Sigmoid colon (tissue), 7 donors: ENCODE measurements at places on chromosomes 3 and 15.

DNA sequence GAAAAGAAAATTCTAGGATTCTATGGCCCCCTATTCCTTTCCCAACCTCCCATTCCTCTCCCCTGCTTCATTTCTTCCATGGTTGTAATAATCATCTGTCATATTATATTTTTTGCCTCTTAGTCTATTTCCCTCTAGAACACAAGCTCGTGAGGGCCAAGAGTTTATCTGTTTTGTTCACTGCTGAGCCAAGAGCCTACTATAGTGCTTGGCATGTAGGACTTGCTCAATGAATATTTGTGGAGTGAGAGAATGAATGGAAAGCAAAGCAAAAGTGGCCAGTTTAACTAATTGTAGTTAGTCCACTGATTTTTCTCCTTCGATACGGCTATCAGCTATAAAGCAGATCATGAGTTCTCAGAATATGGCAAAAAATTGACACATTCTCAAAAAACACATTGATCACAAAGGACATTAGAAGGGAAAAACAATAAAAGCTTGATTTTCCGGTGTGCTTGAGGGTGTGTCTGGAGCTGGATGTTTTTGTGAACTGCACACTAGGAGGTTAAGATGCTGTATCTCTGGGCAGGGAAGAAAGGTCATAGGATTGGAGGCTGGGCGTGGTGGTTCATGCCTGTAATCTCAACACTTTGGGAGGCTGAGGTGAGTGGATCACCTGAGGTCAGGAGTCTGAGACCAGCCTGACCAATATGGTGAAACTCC lies 25.0 kb upstream of the CTSH start:
- no peaks in the 10 kb centered on the region for H3K4me1 ChIP-seq
- no peak for DNase-seq
- no peak overlapping the region for H3K4me3 ChIP-seq

GRCh38 chr15:60102748-60103147 lies 98.6 kb downstream of the FOXB1 start:
- H3K4me1 ChIP-seq: no peaks in the 10 kb centered on the region
- no peak overlapping the region for H3K27ac ChIP-seq
- no peak for DNase-seq
- no peaks in the 10 kb centered on the region for H3K27me3 ChIP-seq
- no peaks in the 10 kb centered on the region for H3K36me3 ChIP-seq

- no peak overlapping the region for H3K27ac ChIP-seq
- DNase-seq: no peak
- H3K27me3 ChIP-seq: no peaks in the 10 kb centered on the region
- no peak overlapping the region for H3K4me3 ChIP-seq
- H3K36me3 ChIP-seq: no peaks in the 10 kb centered on the region
These were observed 261.8 kb downstream of the MCTP2 start for GRCh38 chr15:94493176-94493575.

DNA sequence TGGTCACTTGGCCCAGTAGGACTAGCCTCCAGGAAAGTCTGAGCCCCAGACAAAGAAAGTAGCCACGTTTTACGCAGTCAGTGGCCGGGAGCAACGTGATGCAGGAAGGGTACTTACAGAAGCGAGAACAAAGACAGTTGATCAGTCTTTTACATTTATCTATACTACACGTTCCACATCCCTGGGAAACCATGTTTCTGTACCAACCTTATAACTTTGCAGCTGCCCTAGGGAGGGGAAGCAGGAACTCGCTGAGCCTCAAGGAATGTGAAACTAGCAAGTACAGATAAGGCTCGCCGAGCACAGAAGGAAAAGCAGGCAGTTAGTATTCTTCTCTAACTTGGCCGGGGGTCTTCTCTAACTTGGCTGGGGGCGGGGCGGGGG lies 3.4 kb upstream of the KNL1 start:
- H3K4me3 ChIP-seq: no peak overlapping the region
- peaks cover 11% of the 10 kb centered on the region for H3K27me3 ChIP-seq
- H3K4me1 ChIP-seq: peaks cover 7% of the 10 kb centered on the region
- no peak for DNase-seq

DNA sequence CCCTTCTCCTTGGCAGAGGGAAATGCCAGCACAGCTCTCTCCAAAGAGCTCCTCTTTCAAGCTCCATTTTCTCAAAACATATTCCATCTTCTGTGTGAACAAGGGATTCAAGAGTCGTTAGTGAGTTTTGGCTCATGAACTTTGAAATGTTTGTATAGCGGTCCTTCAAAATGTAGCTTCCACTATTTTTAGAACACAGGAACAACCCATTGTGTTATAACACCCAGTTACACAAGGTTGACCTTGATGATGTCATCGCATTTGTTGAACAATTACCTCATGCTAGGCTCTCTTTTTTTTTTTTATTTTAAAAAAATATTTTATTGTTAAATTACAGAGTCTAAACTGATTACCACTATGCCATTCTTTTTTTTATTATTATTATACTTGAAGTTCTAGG lies 251.7 kb downstream of the THSD4 start:
- H3K4me1 ChIP-seq: no peaks in the 10 kb centered on the region
- no peaks in the 10 kb centered on the region for H3K36me3 ChIP-seq
- DNase-seq: no peak
- no peak overlapping the region for H3K27ac ChIP-seq
- H3K27me3 ChIP-seq: no peaks in the 10 kb centered on the region
- H3K4me3 ChIP-seq: no peak overlapping the region

DNA sequence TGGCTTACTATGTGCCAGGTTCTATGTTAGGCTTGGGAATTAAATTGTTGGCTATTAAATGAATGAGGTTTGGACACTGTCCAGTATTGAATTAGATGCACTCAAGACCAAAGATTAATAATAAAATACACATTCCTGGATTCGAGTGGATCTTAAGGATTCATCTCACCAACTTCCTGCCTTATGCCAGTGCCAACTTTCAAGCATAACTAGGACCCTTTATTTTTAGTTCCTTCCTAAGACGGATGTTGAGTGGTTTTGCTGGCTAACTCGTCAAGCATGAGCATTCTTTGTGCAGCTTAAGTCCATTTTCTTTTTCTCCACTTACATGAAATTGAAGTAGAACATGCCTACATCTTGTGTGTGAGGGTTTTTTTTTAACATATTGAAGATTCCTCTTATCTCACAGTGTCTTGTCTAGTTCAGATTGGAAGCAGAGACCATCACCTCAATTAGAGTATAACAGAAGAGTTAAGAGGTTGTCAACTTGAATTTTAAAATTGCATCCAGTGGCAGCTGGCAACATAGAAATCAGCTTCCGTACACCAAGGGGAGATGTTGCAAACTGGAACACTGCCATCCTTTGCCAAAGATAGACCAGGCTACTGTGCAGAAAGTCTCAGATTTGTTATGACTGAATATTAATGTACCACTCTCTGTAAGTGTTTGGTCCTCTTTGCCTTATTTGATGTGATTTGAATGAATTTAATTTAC lies 106.3 kb upstream of the BFSP2 start:
- H3K36me3 ChIP-seq: no peaks in the 10 kb centered on the region
- H3K27me3 ChIP-seq: no peaks in the 10 kb centered on the region
- no peaks in the 10 kb centered on the region for H3K4me1 ChIP-seq
- H3K27ac ChIP-seq: no peak overlapping the region

DNA sequence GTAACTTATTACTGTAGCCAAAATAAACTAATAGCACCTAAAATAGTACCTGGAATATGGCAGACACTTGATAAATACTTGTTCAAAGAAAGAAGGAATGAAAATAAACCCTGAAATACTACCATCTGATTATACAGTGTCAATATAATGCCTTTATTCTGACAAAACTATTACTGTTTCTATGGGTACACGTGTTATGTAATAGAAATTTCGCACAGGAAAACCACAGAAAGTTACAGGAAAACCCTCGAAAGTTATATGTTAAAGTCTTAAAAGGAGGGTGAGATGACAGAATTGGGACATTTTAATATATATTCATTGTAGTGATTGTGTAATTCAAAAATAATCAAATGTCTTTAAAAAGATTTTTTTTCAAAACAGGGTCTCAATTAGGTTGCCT lies 28.8 kb downstream of the ETFA start:
- no peak for DNase-seq
- no peak overlapping the region for H3K4me3 ChIP-seq
- H3K27ac ChIP-seq: no peak overlapping the region
- no peaks in the 10 kb centered on the region for H3K27me3 ChIP-seq

DNA sequence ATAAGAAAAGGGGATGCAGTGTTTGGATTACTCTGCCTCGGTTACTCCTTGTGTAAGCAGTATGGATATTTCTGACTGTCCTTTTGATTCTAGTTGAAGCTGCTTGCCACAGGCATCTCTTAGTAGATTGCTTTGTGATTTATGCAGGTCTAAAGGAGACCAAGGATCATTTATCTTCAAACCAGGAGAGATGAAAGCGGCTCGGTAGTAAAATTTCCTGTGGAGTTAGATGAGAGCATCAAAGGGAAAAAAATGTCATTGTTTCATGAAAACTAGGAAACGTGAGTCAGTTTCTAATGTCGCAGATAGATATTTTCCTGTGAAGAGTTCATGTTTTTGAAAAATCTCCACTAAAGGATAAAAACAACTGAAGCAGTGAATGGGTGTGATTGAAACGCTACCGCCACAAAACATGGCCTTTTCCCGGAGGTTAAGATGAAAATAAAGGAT lies 254.0 kb upstream of the TBL1XR1 start:
- DNase-seq: no peak
- H3K27me3 ChIP-seq: no peaks in the 10 kb centered on the region
- H3K27ac ChIP-seq: peak overlapping the region; percentile 88
- no peak overlapping the region for H3K4me3 ChIP-seq
- H3K36me3 ChIP-seq: no peaks in the 10 kb centered on the region

- no peaks in the 10 kb centered on the region for H3K4me1 ChIP-seq
- no peak for DNase-seq
- no peaks in the 10 kb centered on the region for H3K27me3 ChIP-seq
These were observed 28.8 kb downstream of the MECOM start for GRCh38 chr3:169634618-169635236.

DNA sequence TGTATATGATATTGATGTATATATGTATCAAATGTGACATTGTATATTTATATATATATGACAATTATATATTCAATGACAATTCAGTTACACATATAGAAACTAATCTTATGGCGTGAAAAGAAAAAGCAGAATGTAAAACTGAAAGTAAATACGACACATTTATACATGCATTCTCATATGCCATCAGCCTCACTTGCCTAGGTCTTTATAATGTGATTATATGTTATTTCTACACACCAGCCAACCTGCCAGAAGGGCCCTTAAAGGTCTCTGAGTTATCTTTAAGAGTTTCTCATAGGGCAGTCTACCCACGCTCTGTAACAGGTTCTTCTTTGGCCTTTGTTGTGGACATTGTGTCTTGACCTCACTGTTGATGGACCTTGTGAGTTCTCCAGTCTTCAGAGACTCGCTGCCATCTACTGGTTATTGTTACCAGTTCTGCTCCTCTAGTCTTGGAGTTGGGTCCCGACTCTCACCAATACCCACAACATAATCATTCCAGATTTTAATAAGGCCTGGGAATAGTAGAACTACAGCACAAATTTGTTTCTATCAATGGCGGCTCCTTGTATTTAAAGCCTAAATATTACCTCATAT lies 371.5 kb upstream of the GOLIM4 start:
- H3K4me1 ChIP-seq: no peaks in the 10 kb centered on the region
- H3K36me3 ChIP-seq: no peaks in the 10 kb centered on the region
- DNase-seq: no peak
- no peak overlapping the region for H3K4me3 ChIP-seq
- no peak overlapping the region for H3K27ac ChIP-seq

- no peak for DNase-seq
- H3K36me3 ChIP-seq: no peaks in the 10 kb centered on the region
- H3K27me3 ChIP-seq: no peaks in the 10 kb centered on the region
- H3K27ac ChIP-seq: no peak overlapping the region
- no peak overlapping the region for H3K4me3 ChIP-seq
These were observed 46.1 kb downstream of the FNDC3B start for GRCh38 chr3:172085557-172085895.

DNA sequence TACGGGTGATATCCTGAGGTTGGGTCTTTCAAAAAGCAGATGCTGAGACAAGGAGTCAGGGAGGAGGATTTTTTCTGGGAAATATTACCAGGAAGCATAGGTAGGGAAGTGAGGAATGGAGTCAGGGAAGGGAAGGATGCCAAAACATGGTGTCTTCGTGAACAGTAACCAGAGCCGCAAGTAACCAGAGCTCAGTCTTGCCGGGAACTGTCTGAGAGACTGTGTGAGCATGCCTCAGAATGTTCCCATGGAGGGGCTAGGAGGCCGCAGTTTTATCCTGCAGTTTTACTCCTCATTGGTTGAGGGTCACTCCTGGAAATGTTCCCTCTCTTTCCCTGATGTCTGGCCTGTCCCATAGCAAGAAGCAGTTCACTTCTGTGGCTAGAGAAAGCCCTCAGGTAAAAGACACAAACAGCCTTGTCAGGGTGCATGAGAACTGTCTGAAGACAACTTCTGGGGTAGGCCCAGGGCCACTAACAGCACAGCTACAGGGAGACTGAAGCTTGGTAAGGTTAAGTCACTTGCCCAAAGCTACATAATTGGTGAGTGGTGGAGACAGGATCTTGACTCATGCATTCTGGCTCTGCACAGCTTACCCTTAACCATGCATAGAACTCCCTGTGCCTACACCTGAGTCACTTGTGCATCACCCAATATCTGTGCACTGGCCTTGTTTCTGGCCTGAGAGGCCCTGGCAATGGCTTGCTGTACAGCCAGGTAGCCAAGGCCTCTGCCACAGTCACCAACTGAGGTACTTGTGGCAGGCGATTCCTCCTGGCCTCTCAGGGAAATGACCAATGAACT lies 76.3 kb upstream of the FRMD4B start:
- no peaks in the 10 kb centered on the region for H3K36me3 ChIP-seq
- no peak for DNase-seq
- no peak overlapping the region for H3K27ac ChIP-seq
- no peaks in the 10 kb centered on the region for H3K4me1 ChIP-seq

GRCh38 chr3:58084788-58085543 lies 76.7 kb downstream of the FLNB start:
- DNase-seq: no peak
- peaks cover 29% of the 10 kb centered on the region for H3K4me1 ChIP-seq
- no peak overlapping the region for H3K4me3 ChIP-seq

GRCh38 chr3:42847731-42848130 lies 27.9 kb downstream of the CYP8B1 start:
- H3K27ac ChIP-seq: peak overlapping the region; percentile 37
- no peaks in the 10 kb centered on the region for H3K4me1 ChIP-seq
- no peaks in the 10 kb centered on the region for H3K27me3 ChIP-seq
- no peak for DNase-seq
- no peak overlapping the region for H3K4me3 ChIP-seq

DNA sequence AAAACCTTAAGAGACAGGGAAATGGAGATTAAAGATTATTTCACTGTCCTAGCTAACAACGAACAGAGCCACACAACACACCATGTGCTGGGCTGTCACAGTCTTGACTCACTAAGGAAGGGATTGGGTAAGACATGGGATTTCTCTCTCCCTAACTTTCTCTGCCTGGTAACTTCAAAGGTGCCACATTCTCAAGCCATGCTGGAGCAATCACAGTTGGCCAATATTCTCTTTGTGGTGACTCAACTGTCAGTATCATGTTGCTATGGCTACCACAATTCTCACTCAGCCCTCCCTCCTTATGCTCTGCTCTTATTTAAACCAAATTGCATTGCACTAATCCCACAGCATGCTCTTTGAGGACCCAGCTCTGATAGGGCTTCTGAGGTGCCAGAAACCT lies 74.0 kb downstream of the OXNAD1 start:
- H3K36me3 ChIP-seq: no peaks in the 10 kb centered on the region
- H3K4me1 ChIP-seq: no peaks in the 10 kb centered on the region
- no peak for DNase-seq
- no peak overlapping the region for H3K27ac ChIP-seq
- no peak overlapping the region for H3K4me3 ChIP-seq
